Naive thymus-derived CD4-positive, alpha-beta T cell (primary cell): ENCODE measurements at places on chromosomes 1 and 21.

DNA sequence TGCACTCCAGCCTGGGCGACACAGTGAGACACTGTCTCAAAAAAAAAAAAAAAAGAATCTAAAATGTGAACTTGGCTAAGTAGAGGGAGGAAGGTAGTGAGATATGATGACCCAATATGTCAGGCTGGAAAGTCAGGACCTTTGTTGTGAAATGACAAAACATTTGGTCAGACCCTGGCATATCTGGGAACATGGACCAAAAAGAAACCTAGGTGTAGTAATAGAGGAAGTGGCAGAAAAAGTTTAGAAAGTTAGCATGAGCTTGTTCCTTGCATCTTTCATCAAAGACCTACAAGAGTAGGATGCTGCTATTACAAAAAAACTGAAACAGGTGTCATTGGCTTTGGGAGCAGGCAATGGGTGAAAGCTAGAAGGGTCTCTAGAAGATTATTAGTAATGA is 7.3 kb upstream of the S100A3 start:
- no peak overlapping the region for H3K27ac ChIP-seq
- no peak overlapping the region for H3K4me3 ChIP-seq
- H3K4me1 ChIP-seq, result no peaks in the 10 kb centered on the region
- H3K27me3 ChIP-seq, result no peaks in the 10 kb centered on the region

GRCh38 chr1:152244576-152245273 is 20.7 kb upstream of the HRNR start:
- no peaks in the 10 kb centered on the region for H3K36me3 ChIP-seq
- no peak for DNase-seq
- no peak overlapping the region for H3K27ac ChIP-seq
- no peak overlapping the region for H3K4me3 ChIP-seq
- H3K27me3 ChIP-seq, result no peaks in the 10 kb centered on the region
- no peaks in the 10 kb centered on the region for H3K4me1 ChIP-seq

- no peaks in the 10 kb centered on the region for H3K36me3 ChIP-seq
- H3K4me1 ChIP-seq, result peaks cover 7% of the 10 kb centered on the region
- no peak for DNase-seq
- no peak overlapping the region for H3K27ac ChIP-seq
Measured at GRCh38 chr1:154778944-154779343, 91.1 kb downstream of the KCNN3 start.

DNA sequence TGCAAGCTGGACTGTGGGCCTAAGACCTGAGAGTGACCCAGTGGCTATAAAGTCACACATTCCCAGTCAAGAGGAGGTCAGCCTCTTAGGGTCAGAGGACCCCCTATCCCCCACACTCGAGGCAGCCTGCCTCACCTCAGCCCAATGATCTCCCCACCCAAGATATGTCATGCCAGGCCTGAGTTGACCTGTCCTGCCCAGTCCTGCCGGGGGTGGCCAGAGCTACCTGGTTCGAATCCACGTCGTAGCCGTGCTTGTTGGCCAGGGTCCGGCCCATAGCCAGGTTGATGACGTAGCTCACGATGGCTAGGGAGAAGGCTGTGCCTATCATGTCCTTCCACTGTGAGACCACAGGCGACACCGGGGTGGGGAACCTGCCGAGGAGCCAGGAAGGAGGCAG is 15.6 kb downstream of the SLC26A9 start:
- no peaks in the 10 kb centered on the region for H3K27me3 ChIP-seq

DNA sequence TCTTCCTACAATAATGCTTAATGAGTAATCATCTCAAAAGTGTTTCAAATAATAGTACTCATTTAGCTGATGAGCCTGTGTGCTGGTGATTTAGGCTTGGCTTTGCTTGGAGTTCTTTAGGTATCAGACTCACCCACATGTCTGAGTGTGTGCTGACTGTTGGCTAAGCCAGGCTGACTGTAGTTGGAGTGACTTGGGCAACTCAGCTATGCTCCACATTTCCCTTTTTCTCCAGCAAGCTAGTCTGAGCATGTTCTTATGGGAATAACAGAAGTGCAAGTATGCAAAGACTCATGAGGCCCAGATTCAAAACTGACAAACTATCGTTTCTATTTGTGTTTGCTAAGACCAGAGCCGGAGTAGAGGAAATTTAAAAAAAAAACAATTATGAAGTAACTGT is 99.0 kb upstream of the ADGRL4 start:
- H3K4me3 ChIP-seq, result no peak overlapping the region
- H3K27ac ChIP-seq, result no peak overlapping the region
- no peaks in the 10 kb centered on the region for H3K4me1 ChIP-seq
- no peak for DNase-seq
- H3K27me3 ChIP-seq, result no peaks in the 10 kb centered on the region
- H3K36me3 ChIP-seq, result no peaks in the 10 kb centered on the region

- H3K27me3 ChIP-seq, result no peaks in the 10 kb centered on the region
- no peak for DNase-seq
- no peak overlapping the region for H3K4me3 ChIP-seq
- H3K4me1 ChIP-seq, result peaks cover 11% of the 10 kb centered on the region
- no peak overlapping the region for H3K27ac ChIP-seq
Measured at GRCh38 chr1:229068270-229068987, 202.5 kb upstream of the RAB4A start.

DNA sequence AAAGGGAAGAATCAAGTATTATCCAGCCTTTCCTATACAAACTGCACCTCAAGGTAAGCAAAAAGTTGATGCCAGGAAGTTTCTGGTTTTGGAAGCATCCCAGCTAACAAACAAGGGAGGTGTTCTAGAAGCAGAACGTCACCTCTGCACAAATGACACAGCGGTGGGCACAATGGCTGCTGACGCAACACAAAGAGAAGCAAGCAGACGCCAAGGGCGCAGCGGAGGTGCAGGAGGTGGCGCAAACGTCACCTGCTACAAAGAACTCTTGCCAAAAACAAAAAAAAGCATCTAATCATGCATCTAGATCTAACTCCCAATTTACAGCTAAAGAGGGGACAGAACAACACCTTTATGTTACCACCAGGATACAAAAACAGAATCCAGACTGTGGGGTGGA is 88.5 kb downstream of the NPHP4 start:
- no peaks in the 10 kb centered on the region for H3K4me1 ChIP-seq
- DNase-seq, result no peak
- H3K27ac ChIP-seq, result no peak overlapping the region
- no peak overlapping the region for H3K4me3 ChIP-seq
- peaks cover 11% of the 10 kb centered on the region for H3K36me3 ChIP-seq

- H3K27ac ChIP-seq, result no peak overlapping the region
- no peak for DNase-seq
- H3K27me3 ChIP-seq, result no peaks in the 10 kb centered on the region
- no peak overlapping the region for H3K4me3 ChIP-seq
- H3K36me3 ChIP-seq, result no peaks in the 10 kb centered on the region
Measured at GRCh38 chr21:26956216-26956615, 10.7 kb downstream of the ADAMTS5 start.

GRCh38 chr1:184664042-184664660 is 90.5 kb downstream of the EDEM3 start:
- no peaks in the 10 kb centered on the region for H3K36me3 ChIP-seq
- no peak for DNase-seq
- H3K4me3 ChIP-seq, result no peak overlapping the region
- H3K4me1 ChIP-seq, result no peaks in the 10 kb centered on the region
- no peak overlapping the region for H3K27ac ChIP-seq

DNA sequence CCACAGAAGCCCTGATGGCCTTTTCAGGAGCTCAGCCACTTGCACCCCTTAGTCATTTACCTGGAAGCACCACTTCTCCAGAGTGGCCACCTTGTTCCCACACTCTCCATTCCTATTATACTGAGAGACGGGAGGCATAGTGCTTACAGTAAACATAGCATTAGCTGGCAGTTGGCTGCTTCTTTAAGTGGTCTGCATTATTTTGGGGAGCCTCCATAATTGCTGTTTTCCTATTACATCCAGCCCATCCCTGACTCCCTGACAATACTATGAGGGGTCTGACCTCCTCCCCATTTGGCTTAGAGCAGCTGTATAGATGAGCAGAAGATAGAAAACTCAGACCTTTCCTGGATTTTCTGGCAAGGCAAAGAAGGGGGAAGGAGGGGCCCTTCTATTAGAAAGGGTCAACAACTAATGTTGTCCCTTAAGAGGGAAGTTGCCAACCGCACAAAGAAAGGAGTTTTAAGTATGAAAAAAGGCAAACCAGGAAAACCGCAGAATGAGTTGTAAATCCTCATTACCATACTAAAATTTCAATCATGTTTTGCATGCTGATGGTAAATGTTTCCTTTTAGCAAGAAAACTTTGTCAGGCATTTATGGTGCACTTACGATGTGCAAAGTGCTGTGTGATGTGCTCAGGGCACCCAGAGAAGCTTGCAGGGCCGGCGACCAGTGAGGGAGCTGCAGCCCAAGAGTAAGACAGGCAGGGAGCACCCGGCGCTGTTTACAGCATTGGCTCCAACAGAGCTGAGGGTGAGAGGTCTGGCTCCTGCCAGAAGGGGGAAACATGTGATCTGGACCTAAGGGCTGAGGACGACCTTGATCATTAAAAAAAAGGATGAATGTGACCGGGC is 167.3 kb downstream of the ZZZ3 start:
- no peak for DNase-seq
- H3K27me3 ChIP-seq, result no peaks in the 10 kb centered on the region
- H3K27ac ChIP-seq, result no peak overlapping the region
- H3K4me1 ChIP-seq, result no peaks in the 10 kb centered on the region
- no peak overlapping the region for H3K4me3 ChIP-seq
